Occipital lobe (tissue), 3 donors: ENCODE measurements at places on chromosomes 7 and 10. TPM values are rescaled to one million over a fixed set of nuclear protein-coding genes. Genes with fewer than 3 reads are reported as not detected.

GRCh38 chr7:158534598-158534997, 53.0 kb downstream of the PTPRN2 start:
- DNase-seq, result no peak

DNA sequence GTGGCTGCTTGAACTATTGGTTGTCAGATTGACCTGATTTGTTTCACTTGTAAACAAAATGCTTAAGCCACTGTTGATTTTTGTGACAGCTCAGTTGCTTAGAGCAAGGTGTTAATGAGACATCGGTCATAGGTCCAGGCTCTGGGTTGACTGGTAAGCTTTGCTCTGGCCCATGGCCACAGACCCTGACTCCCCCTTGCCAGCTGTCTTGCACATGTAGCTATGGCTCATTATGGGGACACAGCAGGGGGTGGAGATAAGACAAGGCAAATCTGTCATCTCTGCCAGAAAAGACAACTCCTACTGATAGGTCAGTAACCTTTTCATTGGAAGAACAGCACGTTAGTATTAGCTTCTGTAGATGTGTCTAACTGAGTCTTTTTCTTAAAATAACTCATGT, 95.3 kb downstream of the KAT6B start:
- no peak for DNase-seq

GRCh38 chr10:31304291-31304970, 14.6 kb upstream of the ZEB1 start:
- no peak for DNase-seq

GRCh38 chr7:32500922-32501341, 5.6 kb downstream of the AVL9 start:
- DNase-seq, result no peak

GRCh38 chr7:100629117-100629716, 12.1 kb downstream of the TFR2 start:
- DNase-seq, result no peak

DNA sequence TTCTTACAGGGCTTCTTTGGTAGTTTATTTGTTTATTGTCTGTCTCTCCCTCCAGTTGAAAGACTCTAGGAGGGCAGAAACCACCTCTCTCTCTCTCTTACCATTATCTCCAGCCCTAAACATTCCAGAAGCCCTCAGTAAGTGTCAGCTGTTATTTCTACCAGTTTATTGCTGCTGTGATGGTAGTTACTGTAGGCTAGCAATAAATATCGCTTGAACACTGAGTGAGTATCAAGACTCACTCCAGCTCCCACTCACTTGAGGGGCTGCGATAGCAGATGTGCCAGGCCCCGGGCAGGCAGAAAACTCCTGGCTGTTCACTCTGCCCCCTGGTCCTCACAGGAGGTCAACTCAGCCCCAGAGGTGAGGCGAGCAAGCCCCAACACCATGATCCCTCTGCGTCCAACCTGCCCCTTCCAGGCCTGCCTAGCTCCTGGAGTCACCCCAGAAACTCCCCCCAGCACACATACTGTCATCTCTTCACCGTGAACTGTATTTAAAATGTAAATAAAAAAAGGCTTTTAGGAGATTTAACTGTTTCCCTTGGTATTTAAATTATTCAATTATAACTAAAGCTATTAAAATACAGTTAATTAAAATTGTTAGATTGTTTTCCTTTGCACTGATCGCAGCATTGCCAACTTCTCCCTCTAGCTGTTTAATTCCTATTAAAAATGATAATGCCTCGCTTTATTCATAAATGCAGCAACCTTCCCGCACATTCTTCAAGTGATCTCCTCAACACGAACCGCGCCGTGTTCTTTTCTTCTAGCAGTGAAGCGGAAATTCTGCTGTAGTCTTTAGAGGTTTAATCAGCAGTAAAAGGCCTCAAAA, 321.1 kb upstream of the ZMIZ1 start:
- DNase-seq, result no peak

GRCh38 chr7:31171216-31171785, 119.2 kb downstream of the ADCYAP1R1 start:
- DNase-seq, result no peak

GRCh38 chr10:102763037-102763607, 19.4 kb downstream of the WBP1L start:
- DNase-seq, result no peak

- DNase-seq, result no peak
Observed at GRCh38 chr7:134705716-134706115, 59.1 kb downstream of the BPGM start.

- DNase-seq, result no peak
Observed at GRCh38 chr7:150538259-150538658, 23.6 kb downstream of the GIMAP7 start.

DNA sequence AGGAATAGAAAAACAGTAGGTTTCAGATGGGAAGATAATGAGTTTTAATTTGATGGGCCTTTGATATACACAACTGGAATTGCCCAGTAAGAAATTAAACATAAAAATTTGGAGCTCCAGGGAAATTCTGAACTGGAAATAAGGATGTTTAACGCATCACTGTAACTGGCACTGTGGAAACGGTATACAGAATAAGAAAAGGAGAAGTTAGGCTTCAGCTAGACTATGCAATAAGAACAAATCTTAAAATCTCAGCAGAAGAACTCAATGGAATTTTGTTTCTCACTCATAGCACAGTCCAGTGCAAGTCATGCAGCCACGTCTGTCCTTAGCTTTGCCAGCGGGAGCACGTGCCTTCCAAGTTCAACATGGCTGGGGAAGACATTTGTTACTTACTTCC, 52.9 kb upstream of the FGL2 start:
- DNase-seq, result no peak

DNA sequence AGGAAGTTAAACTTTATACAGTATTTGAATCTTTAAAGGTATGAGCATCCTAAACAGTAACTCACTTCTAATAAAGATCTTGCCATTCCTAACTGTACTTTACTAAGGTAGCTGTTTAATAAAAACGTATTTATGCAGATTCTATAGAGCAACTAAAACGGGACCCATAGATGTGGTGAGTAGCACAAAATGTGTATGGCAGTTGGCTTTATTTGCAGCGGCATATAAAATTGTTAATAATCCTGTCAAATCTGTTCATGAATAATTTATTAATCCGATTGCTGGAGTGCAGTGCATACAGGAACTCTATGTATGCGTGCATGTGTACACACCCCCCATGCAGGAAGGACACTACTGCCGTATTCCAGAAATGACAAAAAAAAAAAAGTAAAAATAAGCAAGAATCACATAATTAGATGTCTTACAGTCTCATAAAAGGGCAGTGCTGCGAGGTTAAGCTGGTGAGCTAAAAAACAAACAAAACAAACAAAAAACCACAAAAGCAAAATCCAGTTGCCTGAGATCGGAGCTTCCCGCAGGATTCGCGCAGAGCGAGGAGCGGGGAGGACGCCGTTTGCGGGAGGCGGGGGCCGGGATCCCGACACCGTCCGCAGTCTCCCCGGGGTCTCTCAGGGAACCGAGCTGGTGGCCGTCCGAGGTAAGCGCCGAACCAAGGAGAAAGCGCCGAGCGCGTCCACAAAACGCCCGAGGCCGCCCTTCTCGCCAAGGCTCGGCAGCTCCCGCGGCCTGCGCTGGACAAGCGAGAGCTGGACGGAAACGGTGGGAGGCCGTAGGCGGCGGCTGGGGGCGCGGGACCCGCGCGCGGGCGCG, 518 bp upstream of the COMMD3 start:
- no peak for DNase-seq

- DNase-seq, result no peak
Observed at GRCh38 chr7:152911226-152911560, 151.6 kb downstream of the ACTR3B start.

GLCCI1 gene
- total RNA-seq, result 32.6 TPM

SUN3 gene
- total RNA-seq, result not detected

PIP4K2A gene
- total RNA-seq, result 41.0 TPM

PRR15 gene
- not detected for total RNA-seq

ZP3 gene
- total RNA-seq, result 1.4 TPM

SLC26A5 gene
- not detected for total RNA-seq

EPHA1 gene
- total RNA-seq, result not detected

CREB5 gene
- 8.0 TPM for total RNA-seq

TPK1 gene
- 5.6 TPM for total RNA-seq

EGR2 gene
- 1.6 TPM for total RNA-seq
